ENCODE measurements at places on chromosomes 3 and 15.

GRCh38 chr15:80948651-80949292, 40.8 kb downstream of the MESD start:
- DNase-seq = no peak

DNA sequence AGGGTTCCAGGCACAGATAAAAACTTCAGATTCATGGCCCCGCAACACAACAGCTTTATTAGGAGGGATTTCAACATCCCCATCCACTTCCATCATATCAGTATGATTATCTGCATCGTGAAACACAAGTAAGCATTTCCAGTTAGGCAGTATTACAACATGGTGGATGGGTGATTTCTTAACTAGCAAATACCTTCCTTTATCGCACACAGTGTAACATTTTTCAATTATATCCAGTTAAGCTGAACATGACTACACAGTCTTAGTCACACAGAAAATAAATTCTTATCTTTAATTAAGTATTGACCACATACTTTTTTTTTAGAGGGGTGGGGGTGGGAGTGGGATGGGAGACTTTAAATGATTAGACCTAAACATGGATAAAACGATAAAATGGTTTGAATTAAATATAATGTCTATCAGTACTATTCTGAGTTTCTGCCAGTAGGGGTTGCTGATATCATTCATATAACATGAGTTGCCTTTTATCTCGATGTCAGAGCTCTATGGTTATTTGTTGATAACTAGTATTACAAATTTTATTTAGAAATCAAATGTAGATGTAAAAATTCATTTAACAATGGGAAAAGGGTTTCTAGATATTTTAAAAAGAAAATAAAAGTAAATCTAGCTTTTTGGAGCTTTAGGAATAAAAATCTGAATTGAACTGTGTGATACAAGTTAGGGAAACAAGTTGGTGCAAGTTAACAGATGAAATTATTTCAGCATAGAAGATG, 146.6 kb downstream of the TBL1XR1 start:
- no peak for DNase-seq

DNA sequence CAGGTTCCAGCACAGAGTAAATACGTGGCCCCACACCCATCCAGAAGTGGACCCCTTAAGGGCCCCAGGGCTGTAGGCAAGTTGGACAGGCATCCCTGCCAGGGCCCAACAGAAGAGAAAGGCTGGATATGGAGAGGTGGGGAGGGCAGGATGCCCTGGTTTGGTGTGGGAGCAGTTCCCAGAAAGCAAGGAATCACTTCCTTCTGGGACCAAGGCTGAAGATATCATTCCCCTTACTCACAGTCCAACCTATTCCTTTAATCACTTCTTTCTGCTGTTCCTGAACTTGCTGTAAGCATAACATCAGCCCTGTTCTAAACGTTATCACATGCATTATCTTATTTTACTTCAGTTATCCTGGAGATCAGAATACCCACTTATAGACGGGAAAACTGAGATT, 6.1 kb upstream of the MESP2 start:
- DNase-seq = no peak

GRCh38 chr3:46829699-46830208, 33.5 kb downstream of the MYL3 start:
- DNase-seq = no peak

- DNase-seq = no peak
Observed at GRCh38 chr15:83250781-83251180, 33.7 kb downstream of the BNC1 start.

- DNase-seq = no peak
Observed at GRCh38 chr15:52329987-52330386, 34.4 kb upstream of the MYO5C start.

DNA sequence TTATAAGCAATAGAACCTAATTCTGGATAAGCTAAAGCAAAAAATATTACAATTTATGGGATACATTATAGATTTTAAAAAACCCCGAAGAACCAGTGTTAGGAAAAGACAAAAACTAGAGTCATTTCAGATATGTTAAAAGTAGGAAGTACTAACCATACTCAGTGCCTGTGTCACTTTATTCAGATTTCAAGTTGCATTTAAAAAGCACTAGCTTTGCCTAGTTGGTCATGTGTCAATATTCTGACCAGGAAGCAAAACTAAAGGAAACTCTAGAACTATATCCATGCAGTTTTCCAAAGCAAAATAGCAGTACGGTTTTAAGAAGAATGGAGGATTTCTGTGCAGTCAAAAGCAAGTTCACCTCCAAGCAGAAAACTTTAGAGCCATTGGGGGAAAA, 88.4 kb downstream of the RAP2B start:
- no peak for DNase-seq

DNA sequence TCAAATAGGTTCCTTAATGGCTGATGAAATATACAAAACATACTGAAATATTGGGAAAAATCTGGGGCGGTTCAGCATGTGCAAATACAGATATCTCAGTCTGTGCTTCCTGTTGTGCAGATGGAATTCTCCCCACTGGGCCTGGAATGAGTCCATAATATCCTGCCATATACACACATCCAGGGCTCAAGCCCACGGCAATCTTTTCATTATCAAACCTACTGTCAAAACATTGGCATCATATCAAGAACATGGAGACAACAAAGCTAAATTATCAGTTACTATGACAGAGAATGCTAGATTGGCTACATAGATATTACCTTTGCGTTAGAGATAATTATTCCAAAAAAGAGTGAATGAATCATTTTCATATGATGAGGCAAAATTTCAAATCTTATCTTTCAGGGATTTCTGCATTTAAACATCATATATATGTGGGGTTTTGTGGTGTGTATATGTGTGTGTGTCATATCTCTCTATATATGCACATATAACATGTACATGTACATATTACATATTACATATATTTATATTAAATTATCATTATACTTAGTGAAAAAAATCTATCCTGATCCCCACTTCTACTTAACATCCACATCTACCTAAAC, 713.3 kb downstream of the GBE1 start:
- DNase-seq = no peak

GRCh38 chr3:69435274-69436265, 49.7 kb upstream of the FRMD4B start:
- DNase-seq = no peak

GRCh38 chr3:16841904-16842271, 42.9 kb upstream of the PLCL2 start:
- no peak for DNase-seq

- DNase-seq = no peak
Observed at GRCh38 chr3:23811919-23812318, 6.2 kb downstream of the UBE2E1 start.

DNA sequence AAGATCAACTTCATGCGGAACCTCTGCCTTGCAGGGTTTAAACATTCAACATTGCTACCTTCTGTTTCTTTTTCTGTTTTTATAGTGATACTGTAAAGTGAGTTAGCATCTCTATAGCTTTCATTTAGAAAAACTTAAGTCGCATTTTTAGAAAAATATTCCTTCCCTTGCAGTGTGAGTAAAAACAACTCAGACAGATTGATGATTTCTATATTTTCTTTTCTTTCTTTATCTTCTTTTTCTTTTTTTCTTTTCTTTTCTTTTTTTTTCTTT, 2.8 kb upstream of the MEIS2 start:
- no peak for DNase-seq

GRCh38 chr15:89400782-89401545, 66.3 kb upstream of the POLG start:
- DNase-seq = no peak

DNA sequence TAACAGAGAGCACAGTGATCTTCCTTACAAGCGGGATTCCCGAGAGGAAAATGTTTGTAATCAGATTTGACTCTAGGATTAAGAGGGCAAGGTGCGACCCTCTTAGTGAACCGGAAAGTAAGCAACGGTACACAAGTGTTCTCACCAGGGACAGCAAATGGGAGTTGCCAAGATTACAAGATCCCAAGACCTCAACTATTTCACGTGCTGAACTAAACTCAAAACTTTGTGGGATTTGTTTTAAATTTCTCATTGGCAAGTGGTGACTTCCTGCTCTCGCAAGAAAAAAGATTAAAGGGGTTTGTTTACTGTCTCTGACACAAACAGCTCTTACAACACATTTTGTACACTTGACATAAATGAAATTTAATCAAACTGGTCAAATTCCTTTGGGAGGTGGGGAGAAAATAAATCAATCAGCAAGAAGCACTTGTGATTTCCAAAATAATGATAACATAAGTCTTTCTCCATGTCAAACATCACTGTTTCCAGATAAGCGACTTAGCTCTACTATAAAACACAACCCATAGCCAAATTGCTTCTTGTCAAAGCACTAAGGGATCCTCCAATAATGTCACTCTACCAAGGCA, 2.2 kb upstream of the PGPEP1L start:
- no peak for DNase-seq

- no peak for DNase-seq
Observed at GRCh38 chr3:171867981-171868380, 24.8 kb downstream of the TMEM212 start.

GRCh38 chr3:47645551-47645950, 66.9 kb upstream of the CSPG5 start:
- no peak for DNase-seq

DNA sequence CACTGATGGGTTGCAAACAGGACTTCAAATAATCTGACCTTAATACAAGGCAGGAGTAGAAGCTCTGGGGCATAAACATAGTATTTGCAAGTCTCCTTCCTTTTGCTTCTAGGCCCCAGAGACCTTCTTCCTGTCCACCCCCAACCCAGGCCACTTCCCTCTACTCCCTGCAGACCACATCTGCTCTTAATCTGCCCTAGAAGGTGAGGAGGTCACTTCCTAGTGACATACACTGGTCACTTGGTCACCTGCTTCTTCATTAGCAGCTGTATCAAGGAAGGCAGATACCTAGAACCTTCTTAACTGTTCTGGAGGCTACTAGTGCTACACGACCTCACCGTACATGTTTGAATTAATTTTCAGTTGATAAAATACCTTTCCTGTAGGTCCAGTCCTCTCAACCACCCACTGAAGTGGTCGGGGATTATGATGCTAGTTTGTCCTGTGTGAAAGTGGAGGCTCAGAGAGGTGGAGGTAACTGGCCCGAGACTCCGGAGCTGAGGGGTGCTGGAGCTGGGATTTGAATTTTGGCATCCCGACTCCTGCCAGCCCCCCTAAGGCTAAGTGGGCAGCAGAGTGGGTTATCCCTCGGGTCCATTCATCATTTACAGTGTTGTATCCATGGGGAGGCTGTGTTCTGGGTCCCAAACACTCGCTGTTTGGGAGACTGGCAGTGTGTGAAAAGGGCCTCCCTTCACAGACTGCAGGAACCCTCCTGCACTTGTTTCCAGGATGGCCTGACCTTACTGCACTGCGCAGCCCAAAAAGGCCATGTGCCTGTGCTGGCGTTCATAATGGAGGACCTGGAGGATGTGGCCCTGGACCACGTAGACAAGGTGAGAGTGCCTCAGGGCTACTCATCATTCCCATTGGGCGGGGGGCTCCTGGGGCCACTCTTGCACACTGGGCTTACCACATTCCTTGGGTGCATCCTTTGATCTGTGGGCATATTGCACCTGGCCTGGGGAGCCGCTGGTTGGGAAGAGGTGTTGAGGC, 13.9 kb downstream of the ANKDD1A start:
- no peak for DNase-seq
